Upper lobe of left lung (tissue), 6 donors: ENCODE measurements at places on chromosomes 1 and 21.

DNA sequence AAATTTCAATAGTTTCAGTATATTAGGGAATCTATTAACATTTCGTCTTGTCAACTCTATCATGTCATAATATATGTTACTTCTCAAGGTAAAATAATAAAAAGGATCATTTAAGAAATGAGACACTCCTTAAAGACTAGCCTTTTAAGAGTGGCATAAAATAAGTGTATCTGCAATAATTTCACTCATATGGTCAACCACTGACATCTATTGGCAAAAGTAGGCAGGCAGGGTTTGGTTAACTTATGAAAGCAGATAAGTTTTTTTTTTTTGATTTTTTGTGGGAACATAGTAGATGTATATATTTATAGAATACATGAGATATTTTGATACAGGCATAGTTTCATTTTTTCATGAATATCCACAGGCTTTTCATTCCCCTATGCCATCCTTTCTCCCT is 5.5 kb upstream of the RGS21 start:
- no peaks in the 10 kb centered on the region for H3K4me1 ChIP-seq
- H3K27me3 ChIP-seq = no peaks in the 10 kb centered on the region
- H3K36me3 ChIP-seq = no peaks in the 10 kb centered on the region
- H3K4me3 ChIP-seq = no peak overlapping the region

- H3K4me1 ChIP-seq = peaks cover 11% of the 10 kb centered on the region
- no peaks in the 10 kb centered on the region for H3K36me3 ChIP-seq
- no peak overlapping the region for H3K27ac ChIP-seq
- DNase-seq = no peak
- no peak overlapping the region for H3K4me3 ChIP-seq
- no peaks in the 10 kb centered on the region for H3K27me3 ChIP-seq
These were observed 426.8 kb downstream of the ADGRL2 start for GRCh38 chr1:82227306-82228095.

GRCh38 chr1:6052543-6053205 is 7.0 kb downstream of the KCNAB2 start:
- H3K4me3 ChIP-seq = no peak overlapping the region
- peak; percentile 40 for DNase-seq
- H3K27ac ChIP-seq = no peak overlapping the region
- H3K4me1 ChIP-seq = peaks cover 3% of the 10 kb centered on the region
- H3K36me3 ChIP-seq = no peaks in the 10 kb centered on the region

GRCh38 chr1:87132284-87132870 is 196.3 kb upstream of the LMO4 start:
- H3K36me3 ChIP-seq = no peaks in the 10 kb centered on the region
- peaks cover 5% of the 10 kb centered on the region for H3K4me1 ChIP-seq
- H3K27ac ChIP-seq = peak overlapping the region; percentile 58
- H3K27me3 ChIP-seq = no peaks in the 10 kb centered on the region
- no peak for DNase-seq

GRCh38 chr21:39079617-39080016 is 103.6 kb downstream of the PSMG1 start:
- H3K27ac ChIP-seq = peak overlapping the region; percentile 59
- H3K27me3 ChIP-seq = no peaks in the 10 kb centered on the region
- peaks cover 45% of the 10 kb centered on the region for H3K4me1 ChIP-seq

- no peaks in the 10 kb centered on the region for H3K36me3 ChIP-seq
- DNase-seq = no peak
These were observed 15.5 kb upstream of the CNN3 start for GRCh38 chr1:94942171-94943128.

GRCh38 chr1:30969903-30970302 is 61.3 kb upstream of the SDC3 start:
- H3K4me3 ChIP-seq = no peak overlapping the region
- H3K27ac ChIP-seq = no peak overlapping the region
- peaks cover 5% of the 10 kb centered on the region for H3K4me1 ChIP-seq
- no peak for DNase-seq

- H3K27ac ChIP-seq = no peak overlapping the region
- no peaks in the 10 kb centered on the region for H3K36me3 ChIP-seq
- DNase-seq = no peak
- H3K4me1 ChIP-seq = peaks cover 3% of the 10 kb centered on the region
- H3K4me3 ChIP-seq = no peak overlapping the region
These were observed 40.2 kb upstream of the IFFO2 start for GRCh38 chr1:18996548-18997177.

- H3K27me3 ChIP-seq = no peaks in the 10 kb centered on the region
- no peak overlapping the region for H3K27ac ChIP-seq
- no peaks in the 10 kb centered on the region for H3K4me1 ChIP-seq
These were observed 134.0 kb downstream of the FAM78B start for GRCh38 chr1:166032572-166033371.

DNA sequence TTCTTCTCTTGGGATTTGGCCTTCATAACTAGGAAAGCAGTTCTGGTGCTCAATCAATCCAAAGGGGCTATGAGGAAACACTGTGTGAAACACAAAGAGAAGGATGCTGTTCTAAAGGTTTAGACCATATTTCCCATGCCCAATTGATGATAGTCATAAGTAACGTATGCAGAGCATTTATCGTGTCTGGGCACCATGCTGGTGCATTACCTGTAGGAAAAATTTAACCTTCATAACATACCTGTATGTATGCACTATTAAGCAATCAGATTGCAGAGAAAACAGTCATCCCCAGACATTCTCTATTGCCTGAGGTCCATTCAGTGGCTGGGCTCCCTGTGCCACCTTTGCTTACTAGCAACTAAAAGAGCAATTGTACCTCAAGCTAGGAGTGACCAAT is 381.4 kb downstream of the PLPP3 start:
- H3K36me3 ChIP-seq = no peaks in the 10 kb centered on the region
- no peak overlapping the region for H3K27ac ChIP-seq
- no peak for DNase-seq
- H3K4me1 ChIP-seq = no peaks in the 10 kb centered on the region
- no peaks in the 10 kb centered on the region for H3K27me3 ChIP-seq

GRCh38 chr1:21291964-21292363 is 1.7 kb upstream of the ECE1 start:
- H3K4me1 ChIP-seq = peaks cover 51% of the 10 kb centered on the region
- no peak for DNase-seq
- H3K27me3 ChIP-seq = no peaks in the 10 kb centered on the region

GRCh38 chr1:48194801-48195200 is 27.7 kb upstream of the SLC5A9 start:
- no peak overlapping the region for H3K27ac ChIP-seq
- no peaks in the 10 kb centered on the region for H3K27me3 ChIP-seq

GRCh38 chr1:27519331-27520258 is 29.6 kb upstream of the WASF2 start:
- no peak overlapping the region for H3K4me3 ChIP-seq
- H3K36me3 ChIP-seq = no peaks in the 10 kb centered on the region
- no peaks in the 10 kb centered on the region for H3K27me3 ChIP-seq

DNA sequence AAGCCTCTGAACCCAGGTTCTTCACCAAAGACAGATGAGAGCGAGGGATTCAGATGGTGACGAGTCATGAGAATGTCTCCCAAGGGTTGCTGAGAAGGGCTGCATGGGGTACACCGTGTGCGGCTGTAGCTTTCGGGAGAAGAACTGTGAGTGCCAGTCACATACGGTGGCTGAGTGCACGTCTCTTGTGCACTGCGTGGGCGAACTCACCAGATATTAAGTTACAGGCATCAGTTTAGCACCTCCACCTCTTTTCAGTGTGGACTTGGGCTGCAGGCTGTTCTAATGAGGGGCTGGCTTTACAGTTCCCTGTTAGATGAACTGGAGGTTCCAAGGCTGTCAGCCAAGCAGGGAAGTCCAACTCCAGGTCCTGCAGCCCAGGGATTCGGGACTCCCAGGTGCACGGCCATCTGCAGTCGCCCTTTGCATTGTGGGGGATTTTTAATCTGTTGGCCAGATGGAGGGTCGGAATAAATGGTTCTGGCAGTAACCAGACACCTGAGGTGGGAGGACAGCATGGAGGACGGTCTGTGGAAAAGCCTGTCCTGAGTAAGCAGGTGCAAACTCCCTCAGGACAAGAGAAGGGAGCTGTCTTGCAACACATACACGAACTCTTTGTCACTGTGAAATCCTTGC is 26.5 kb upstream of the AVPR1B start:
- no peak overlapping the region for H3K4me3 ChIP-seq
- DNase-seq = no peak
- H3K27ac ChIP-seq = no peak overlapping the region
- no peaks in the 10 kb centered on the region for H3K36me3 ChIP-seq

DNA sequence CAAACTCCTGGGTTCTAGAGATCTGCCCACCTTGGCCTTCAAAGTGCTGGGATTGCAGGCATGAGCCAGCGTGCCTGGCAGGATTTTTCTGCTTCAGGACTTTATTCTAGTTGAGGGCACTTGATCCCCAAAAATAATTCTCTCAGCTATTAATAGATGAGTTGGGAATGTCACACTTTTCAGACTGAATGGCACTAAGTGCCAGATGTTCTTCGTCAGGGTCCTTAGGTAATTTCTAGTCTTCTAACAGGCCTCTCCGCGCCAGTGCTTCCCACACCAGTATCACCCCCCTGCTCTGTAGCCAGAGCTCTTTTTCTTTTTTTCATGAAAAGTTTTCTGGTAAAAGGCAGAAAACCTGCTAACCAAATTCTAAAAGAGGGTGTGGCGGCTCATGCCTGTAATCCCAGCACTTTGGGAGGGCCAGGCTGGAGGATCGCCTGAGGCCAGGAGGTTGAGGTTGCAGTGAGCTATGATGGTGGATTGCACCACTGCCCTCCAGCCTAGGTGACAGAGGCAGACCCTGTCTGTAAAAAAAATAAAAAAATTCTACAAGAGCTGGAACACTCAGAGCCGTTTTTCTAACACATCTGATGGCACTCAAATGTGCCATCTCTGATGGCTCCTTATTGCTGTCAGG is 6.1 kb upstream of the SARS1 start:
- DNase-seq = no peak
- H3K4me3 ChIP-seq = no peak overlapping the region
- no peak overlapping the region for H3K27ac ChIP-seq
- H3K4me1 ChIP-seq = no peaks in the 10 kb centered on the region
- no peaks in the 10 kb centered on the region for H3K27me3 ChIP-seq

DNA sequence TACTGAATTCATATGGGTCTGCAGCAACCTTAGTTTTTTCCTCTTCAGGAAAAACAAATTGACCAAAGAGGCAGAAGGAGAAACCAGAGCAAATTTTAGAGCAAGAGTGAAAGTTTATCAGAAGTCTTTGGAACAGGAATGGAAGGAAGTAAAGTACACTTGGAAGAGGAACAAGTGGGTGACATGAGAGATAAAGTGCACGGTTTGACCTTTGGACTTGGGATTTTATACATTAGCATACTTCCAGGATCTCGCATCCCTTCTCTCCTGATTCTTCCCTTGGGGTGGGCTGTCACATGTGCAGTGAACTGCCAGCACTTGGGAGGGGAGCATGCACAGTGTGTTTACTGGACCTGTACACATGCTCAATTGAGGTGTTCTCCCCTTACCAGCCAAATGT is 754.8 kb upstream of the ADAMTS5 start:
- no peaks in the 10 kb centered on the region for H3K4me1 ChIP-seq
- H3K4me3 ChIP-seq = no peak overlapping the region
- DNase-seq = no peak
- H3K27ac ChIP-seq = no peak overlapping the region
- H3K27me3 ChIP-seq = no peaks in the 10 kb centered on the region

DNA sequence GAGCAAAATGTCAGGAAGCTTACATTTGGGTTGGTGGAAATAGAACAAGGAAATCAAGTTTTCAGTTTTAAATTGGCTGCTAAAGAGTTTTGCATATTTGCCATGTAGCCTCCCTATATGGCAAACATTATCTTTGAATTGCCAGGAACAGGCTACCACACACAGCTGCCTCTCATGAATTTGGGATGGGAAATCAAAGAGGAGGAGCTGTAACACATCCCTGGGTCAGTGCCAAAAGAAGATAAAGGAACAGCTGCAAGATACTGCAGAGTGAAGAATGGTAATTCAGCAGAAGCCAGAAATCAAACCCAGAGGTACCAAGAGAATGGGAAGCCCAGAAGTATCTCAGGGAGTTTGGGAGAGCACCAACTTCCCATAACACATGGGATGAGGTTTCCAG is 18.6 kb upstream of the RASAL2 start:
- no peaks in the 10 kb centered on the region for H3K4me1 ChIP-seq
- no peak overlapping the region for H3K27ac ChIP-seq
- DNase-seq = no peak

- peaks cover 7% of the 10 kb centered on the region for H3K27me3 ChIP-seq
- peak within 1 kb of the TSS; percentile 36 for H3K4me3 ChIP-seq
- no peaks in the 10 kb centered on the region for H3K36me3 ChIP-seq
- H3K27ac ChIP-seq = no peak within 1 kb of the TSS
- H3K4me1 ChIP-seq = peaks cover 24% of the 10 kb centered on the region
These were observed at the start of gene BLACAT1 for GRCh38 chr1:205455581-205456382. TSS of gene BLACAT1 (minus strand) at chr1:205456045.
